ENCODE measurements at places on chromosomes 12 and 14.

DNA sequence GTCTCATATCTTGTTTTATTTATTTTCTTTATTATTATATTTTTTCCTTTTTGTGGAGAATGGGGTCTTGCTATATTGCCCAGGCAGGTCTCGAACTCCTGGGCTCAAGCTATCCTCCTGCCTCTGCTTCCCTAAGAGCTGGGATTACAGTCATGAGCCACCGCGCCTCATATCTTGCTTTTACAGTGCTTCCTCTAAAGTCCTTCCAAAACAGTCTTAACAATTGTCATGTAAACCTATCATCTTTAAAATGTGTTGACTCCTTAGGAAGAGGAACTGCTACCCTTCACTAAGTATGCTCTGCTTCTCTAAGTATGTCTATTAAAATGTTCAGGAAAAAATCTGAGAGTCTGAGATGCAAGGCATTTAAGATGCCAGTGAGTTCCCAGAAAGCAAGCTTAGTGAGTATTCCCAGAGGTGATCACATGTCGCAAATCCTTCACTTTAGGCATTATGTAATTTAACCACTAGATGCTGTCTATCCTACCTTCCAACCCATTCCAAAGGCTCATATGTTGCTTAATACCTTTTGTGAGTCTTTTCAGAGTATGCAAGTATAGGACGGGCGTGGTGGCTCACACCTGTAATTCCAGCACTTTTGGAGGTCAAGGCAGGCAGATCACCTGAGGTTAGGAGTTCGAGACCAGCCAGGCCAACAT lies 19.7 kb upstream of the FOXJ2 start:
- DNase-seq = no peak

DNA sequence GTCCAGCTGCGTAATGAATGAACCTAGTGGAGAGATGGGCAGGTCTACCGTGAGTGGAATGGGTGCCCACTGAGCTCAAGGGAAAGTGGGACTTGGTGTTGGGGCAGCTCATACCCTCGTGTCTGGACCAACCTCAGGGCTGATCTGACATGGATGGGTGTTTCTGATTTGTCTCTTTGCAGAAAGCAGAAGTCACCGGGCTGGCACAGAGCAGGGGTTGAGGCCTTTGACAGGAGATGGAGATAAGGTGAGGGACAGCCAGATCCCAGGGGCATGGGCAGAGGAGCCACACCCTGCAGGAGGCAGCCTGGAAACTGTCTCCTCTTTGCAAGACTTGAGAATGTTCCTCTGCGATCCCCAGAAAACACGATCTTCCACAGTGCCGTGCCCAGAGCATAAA lies 20.9 kb upstream of the PPP1CC start:
- no peak for DNase-seq

- DNase-seq = no peak
These were observed 1.5 kb downstream of the SYNE2 start for GRCh38 chr14:63854330-63854729.

GRCh38 chr14:26078561-26078960 lies 519.3 kb downstream of the NOVA1 start:
- DNase-seq = no peak

GRCh38 chr14:72377016-72377415 lies 444.8 kb downstream of the RGS6 start:
- DNase-seq = no peak
